ENCODE measurements at places on chromosomes 1 and 21.

- no peak for DNase-seq
Measured at GRCh38 chr21:40200946-40201345, 333.7 kb downstream of the PCP4 start.

DNA sequence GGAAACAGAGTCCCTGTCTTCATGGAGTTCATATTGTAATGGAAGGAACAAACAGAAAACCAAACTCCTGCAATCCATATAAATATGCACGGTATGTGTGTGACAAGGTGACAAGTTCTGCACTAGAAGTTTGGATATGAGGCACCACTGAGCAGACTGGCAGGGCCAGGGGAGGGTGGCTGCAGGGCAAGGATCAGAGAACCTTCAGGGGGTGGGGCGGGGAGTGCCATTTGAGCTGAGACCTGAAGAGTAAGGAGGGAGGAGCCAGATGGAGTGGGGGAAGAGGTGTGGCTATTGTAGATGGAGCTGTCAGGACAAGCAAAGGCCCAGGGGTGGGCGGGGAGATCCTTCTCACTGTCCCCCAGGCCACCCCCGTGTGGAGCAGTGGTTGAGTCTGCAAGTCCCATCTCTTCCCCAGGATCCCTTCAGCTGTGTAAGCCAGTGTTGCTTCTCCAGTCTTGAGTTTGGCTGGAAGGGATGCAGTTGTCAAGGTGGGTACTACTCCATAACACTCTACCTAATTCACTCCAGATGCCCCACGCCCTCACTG, 76.4 kb downstream of the ATP5PO start:
- DNase-seq, result no peak

- no peak for DNase-seq
Measured at GRCh38 chr1:197314682-197315081, 46.6 kb downstream of the CRB1 start.

DNA sequence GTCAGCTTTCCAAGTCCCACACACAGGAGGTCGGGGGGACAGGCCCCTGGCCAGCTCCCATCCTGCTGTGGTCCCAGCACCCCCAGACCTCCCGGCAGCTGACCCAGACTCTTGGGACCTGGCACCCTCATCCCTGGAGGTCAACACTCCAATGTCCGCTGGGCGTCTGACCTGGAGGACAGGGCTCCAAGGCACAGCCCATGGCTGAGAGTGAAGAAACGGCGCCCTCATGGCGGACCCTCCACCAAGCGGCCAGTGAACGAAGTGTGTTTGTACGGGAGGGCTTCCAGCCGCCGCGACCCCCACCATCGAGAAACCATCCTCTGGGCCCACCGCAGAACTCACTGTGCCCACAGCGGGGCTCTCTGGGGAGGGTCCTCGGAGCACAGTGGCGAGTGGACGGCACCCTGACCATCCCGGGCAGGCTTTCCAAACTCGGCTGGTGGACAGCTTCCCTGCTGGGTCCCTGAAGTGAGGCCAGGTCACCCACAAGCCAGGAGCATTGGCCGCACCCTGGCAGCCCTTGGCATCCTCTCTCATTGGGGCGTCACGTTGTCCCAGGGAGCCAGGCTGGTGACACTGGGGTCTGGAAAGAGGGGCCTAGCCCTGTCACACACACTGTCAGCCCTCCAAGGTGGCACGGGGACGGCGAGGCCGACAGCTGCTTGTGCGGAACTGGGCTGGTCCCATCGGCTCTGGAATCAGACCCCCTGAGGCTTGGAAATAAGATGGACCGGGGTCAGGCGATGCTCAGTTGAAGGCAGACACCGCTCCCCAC, 47.8 kb upstream of the COL6A2 start:
- no peak for DNase-seq

DNA sequence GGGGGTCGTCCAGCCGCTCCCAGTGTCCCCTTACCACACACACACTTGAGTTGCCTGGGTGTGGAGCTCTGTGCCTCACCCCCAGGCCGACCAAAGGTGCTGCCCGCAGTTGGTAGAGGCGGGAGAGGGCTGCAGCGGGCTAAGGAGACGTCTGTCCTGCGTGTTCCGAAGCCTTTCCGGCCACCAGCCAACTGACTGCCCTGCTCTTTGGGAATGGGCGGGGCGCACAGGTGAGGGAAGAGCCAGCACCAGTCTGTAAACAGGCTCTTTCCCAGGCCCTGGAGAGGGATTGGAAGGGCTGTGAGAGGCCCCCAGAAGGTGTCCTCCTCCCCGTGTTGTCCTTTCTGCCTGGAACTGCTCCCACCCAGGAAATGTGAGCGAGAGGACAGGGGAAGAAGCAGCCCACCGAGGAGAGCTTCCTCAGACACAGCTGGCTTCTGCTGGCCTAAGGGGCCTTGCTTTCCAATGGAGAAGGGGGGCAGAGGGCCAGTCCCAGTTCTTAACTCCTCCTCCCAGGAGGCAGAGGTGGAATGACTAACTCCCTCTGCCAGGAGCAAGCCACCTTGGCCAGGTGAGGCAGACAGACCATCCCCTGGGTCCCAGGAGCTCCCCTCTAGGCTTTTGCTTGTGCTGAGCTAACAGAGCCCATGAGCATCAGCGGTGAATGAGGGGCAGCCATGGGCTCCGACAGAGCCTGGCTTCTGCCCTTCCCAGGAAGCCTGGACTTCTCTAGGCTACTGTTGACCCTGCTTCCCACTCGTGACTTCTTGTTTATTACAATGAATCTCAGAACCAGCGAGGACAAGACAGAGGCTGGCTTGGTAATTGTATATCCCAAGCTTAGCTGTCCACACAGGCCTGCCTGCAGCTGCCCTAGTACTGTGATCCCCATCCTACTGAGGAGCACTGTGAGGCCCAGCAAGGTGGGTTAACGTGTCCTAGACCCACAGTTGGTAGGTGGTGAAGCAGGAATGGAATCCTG, 158.1 kb upstream of the COA6 start:
- DNase-seq, result no peak

GRCh38 chr1:94299627-94300553, 62.5 kb upstream of the ARHGAP29 start:
- no peak for DNase-seq

DNA sequence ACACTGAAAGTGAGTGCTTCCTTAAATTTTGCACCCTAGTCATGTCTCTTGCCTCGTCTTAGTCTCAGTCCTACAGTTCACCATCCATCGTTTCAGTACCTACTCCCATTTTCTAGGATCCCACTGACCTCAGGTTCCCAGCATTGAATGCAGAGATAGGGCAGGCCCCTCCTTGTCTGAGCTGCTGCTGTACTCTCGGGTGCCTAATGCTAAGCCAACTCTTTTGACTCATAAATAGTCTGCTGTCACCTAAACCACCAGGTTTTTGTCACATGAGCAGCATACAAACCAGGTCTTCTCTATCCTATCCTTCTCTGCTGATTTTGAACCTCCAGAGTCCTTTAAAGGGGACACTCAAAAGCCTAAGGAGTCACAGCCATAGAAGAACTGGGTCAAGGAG, 3.0 kb downstream of the ARHGAP30 start:
- DNase-seq, result no peak

DNA sequence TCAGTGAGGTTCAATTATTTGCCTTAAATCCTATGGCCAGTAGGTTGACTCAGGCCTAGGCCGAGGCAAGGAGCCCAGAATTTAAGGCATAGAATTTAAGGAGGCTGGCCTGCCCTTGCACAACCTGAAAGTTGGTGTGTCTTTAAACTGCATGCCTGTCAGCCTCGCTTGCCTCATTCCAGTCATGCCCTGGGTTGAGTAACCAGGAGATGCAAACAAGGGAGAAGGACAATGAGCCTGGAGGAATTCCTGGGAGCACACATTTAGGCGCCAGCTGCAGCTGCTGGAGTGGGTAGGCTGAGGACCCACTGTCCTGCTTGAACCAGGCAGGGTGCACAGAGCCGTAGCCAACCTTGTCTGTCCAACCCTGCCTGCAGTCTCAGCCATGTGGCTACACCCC, 11.7 kb downstream of the CD2 start:
- no peak for DNase-seq
